Natural killer cell treated with Interleukin-12 subunit alpha and Interleukin-12 subunit beta and Interleukin-15 and Interleukin-18, amount 100 ng/mL, for 72 hours (primary cell): ENCODE measurements at places on chromosomes 1 and 21. TPM values are rescaled to one million over a fixed set of nuclear protein-coding genes. Genes with fewer than 3 reads are reported as not detected.

DNA sequence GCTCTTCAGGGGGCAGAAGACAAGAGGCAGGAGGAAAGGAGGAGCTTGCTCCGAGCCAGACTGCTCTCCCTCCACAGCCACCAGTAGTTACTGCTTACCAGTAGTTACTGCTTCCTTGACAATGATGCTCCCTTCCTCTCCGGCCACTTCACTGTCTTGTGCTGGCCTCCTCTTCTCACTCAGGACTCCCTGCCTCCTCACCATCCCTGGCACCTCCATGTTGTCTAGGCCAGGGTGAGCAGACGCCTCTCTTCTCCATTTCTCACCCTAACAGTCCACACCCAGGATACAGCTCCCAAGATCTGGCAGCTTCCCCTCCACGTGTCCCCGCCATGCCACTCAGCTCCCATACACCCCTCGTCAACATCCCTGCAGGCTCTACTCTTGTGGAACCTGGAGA is 82.4 kb upstream of the TLR5 start:
- peaks cover 17% of the 10 kb centered on the region for H3K27me3 ChIP-seq
- H3K27ac ChIP-seq = no peak overlapping the region
- no peak overlapping the region for H3K4me3 ChIP-seq
- H3K36me3 ChIP-seq = no peaks in the 10 kb centered on the region
- H3K4me1 ChIP-seq = peaks cover 13% of the 10 kb centered on the region

The LRRC39 gene
- total RNA-seq = 0.50 TPM

- no peak overlapping the region for H3K27ac ChIP-seq
- no peak for DNase-seq
- peaks cover 4% of the 10 kb centered on the region for H3K4me1 ChIP-seq
- no peak overlapping the region for H3K4me3 ChIP-seq
Observed at GRCh38 chr1:186681801-186682200, 1.6 kb upstream of the PTGS2 start.

DNA sequence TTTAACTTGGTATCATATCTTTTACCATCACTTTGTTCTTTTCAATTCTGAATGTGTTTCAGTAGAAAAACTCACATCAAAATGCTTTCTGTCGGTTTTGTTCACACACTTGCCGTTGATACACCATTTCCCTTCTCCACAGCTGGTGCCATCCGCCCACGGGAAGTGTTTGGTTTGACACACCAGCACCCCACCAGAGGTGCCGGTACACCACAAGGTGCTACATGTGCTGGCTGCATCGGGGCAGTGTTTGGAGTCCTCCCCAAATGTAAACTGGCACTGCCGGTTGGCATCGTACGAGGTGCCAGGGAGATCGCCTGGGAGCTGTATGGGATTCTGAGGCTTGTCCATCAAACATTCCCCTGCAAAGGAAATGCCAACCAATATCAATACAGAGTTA is 5.0 kb downstream of the ADAMTS1 start:
- H3K36me3 ChIP-seq = peaks cover 57% of the 10 kb centered on the region
- H3K4me3 ChIP-seq = peak overlapping the region; percentile 81
- DNase-seq = peak; percentile 67
- H3K27me3 ChIP-seq = no peaks in the 10 kb centered on the region
- peak overlapping the region; percentile 71 for H3K27ac ChIP-seq
- H3K4me1 ChIP-seq = peaks cover 52% of the 10 kb centered on the region

DNA sequence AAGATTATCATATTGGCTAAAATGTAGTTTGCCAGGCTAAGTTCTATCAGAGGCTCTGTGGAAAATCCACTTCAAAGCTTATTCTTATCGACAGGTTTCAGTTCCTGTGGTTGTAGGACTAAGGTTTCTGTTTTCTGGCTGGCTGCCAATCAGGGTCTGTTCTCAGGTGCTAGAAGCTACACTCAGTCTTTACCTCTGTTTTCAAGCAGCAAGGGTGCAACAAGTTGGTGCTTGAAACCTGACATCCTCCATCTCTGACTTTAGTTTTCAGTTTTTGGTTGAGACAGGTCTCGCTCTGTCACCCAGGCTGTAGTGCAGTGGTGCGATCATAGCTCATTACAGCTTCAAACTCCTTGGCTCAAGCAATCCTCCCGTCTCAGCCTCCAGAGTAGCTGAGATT is 15.3 kb upstream of the TMCO2 start:
- H3K27me3 ChIP-seq = no peaks in the 10 kb centered on the region
- H3K27ac ChIP-seq = no peak overlapping the region
- peaks cover 5% of the 10 kb centered on the region for H3K4me1 ChIP-seq
- no peak for DNase-seq

The B3GALT2 gene
- total RNA-seq = not detected

The TSPAN2 gene
- total RNA-seq = 9.2 TPM

DNA sequence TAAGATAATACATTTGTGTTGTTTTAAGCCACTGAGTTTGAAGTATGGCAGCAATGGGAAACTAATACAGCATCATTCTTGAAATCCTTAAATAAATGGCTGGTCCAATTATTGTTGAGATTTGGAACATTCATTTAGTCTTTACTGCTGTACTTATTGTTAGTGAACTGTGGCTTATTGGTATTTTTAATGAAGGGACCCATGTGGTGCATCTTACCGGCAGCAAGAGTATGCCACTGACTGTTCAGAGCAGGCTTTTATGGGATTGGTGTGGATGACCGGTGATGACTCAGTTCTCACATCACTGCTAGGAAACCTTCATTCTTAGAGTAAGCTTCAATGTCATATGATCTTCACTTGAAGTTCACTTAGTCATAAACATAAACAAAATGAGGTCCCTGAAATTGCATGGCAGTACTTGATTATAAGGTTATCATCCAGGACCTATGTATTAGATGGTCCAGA is 31.5 kb downstream of the PRKAA2 start:
- no peak overlapping the region for H3K27ac ChIP-seq
- H3K27me3 ChIP-seq = peaks cover 28% of the 10 kb centered on the region
- DNase-seq = no peak
- H3K4me3 ChIP-seq = no peak overlapping the region
- H3K4me1 ChIP-seq = no peaks in the 10 kb centered on the region

The SPRR2A gene
- total RNA-seq = not detected
